ENCODE measurements at places on chromosomes 4 and X.

DNA sequence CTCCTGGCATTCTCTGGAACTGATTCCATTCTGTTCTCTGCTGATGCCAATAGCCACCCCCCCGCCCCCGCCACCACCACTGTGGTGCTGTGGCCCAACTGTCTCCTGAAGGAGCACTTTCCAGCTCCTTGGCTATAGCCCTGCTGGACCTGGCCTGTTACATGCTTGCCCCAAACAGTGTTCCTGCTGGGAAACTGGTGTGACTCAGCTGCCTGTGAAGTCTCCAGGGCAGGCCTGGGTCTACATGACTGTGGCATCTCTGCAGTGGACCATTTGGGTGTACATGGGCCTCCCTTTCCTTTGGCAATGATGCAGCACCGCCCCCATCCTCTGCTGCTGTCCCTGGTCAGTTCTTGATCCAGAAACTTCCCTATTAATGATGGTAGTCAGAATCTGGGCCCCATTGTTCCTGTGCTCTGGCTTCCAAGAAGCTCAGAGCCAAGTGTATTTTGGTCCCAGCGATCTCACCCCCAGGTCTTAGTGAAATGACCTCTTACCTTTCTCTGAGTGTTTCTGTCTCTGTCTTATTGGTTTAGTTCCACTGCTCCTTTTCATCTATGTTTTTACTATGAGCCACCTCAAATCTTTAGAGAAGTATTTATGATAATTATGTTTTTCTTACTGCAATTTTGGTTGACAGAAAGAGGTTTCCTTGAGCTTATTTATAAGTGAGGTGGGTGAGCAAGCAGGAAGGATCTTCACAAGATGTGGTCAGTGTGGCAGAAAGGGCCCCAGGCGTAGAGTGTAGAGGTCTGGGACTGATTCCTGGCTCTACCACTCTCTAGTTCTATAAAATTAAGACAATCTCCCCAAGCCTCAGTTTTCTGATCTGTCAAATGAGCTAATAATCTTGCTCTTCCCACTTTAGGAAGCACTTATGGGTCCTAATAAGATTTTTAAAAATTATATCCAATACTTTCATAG lies 210.7 kb upstream of the EOLA2 start:
- DNase-seq, result no peak

- no peak for DNase-seq
These were observed 929 bp downstream of the MAB21L2 start for GRCh38 chr4:150582873-150583286.

DNA sequence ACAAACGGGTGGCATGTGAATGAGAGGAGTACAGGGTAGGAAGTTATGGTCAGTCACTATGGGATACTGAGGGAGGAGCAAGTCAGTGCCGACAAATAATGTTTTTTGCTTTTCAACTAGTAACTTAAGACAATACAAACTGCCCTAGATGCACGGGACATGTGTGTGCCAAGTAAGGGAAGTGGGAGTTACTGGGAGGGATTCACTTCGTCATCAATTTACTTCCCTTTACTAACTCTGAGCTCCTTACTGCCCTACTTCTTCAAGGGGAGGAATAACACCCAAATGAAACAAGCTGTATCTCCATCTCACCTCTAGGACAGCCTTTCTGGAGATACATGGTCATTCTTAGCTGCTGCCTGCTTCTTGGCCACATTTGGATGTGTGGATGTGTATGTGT lies 97.7 kb downstream of the DGKK start:
- no peak for DNase-seq

DNA sequence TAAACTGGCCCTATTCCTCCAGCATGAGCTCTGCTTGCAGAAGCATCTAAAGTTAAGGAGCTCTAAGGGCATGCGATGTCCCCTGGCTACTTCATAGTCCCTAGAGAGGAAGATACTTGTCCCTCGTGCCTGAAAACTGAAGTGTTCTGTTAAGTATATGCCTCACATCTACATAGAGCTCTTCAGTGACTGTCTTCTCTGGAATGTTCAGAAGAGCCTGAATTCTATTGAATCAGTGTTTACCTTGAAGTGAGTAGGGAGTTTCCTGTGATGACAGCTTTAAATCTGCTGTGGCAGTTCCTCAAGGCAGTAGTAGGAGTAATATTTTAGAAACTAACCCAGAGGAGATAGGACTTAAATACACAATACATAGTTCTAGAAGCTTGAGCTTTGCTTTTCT lies 111.2 kb downstream of the ZNF518B start:
- DNase-seq, result peak; percentile 1
